Fibroblast of skin of scalp (primary cell): ENCODE measurements at places on chromosomes 3 and 15.
A peak's percentile ranks its signal among the peaks of the same experiment; 100 is the strongest.

DNA sequence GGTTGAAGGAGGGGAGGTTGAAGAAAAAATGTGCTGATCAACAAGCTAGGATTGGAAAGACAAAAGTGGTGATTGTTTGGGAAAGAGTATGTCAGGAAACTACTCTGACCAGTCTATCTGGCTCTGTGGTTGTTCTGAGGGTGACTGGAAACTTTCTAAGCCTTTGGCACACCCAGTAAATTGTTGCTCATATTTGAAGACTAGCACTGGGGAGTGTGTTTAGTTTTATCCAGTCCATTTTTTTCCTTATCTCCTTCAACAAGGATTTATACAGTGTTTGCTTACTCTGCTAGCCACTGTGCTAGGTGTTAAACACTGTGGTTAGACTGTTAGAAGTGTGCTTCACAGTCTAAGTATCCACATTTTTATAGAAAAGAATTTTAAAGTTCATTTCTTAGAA is 28.8 kb downstream of the PPM1L start:
- DNase-seq: no peak

DNA sequence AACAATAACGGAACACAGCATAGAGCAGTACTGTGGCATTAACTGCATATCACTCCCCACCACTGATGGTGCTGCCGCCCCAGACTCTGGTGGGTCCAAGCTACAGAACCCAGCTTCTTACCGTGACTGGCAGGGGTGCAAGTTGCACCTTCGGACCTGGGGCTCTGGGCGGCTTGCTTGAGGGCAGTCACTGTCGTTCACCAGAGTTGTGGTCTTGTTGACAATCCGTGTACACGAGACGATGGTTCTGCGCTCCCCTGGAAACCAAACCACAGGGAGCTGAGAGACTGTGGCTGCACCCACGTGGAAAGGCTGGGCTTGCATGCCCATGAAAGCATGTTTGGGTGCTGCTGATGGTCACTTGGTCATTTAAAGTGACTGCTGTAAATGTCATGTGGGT is 293.0 kb downstream of the ADAMTS17 start:
- no peak for DNase-seq

GRCh38 chr15:93566762-93567161 is 477.8 kb upstream of the RGMA start:
- peak; percentile 25 for DNase-seq

DNA sequence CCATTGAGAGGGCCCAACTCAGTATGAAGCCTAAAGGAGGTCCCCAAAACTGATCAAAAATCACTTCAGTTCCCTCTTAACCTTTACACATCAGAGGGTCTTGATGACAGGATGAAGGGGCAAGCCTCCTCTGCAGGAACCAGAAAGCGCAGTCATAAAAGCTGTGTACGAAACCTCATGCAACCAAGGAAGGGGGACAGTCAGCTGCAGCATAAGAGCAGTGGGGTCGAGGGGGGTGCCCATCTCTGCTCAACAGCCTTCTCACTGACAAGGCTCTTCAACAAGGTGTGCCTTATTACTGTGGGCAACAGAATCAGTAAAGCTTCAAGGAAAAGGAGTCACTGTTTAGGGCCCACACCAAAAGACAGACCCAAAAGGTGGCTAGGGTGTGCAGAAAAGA is 3.9 kb downstream of the POC1A start:
- no peak for DNase-seq

- DNase-seq: peak; percentile 45
Observed at GRCh38 chr3:50267280-50267913, 1.6 kb upstream of the SEMA3B start.

DNA sequence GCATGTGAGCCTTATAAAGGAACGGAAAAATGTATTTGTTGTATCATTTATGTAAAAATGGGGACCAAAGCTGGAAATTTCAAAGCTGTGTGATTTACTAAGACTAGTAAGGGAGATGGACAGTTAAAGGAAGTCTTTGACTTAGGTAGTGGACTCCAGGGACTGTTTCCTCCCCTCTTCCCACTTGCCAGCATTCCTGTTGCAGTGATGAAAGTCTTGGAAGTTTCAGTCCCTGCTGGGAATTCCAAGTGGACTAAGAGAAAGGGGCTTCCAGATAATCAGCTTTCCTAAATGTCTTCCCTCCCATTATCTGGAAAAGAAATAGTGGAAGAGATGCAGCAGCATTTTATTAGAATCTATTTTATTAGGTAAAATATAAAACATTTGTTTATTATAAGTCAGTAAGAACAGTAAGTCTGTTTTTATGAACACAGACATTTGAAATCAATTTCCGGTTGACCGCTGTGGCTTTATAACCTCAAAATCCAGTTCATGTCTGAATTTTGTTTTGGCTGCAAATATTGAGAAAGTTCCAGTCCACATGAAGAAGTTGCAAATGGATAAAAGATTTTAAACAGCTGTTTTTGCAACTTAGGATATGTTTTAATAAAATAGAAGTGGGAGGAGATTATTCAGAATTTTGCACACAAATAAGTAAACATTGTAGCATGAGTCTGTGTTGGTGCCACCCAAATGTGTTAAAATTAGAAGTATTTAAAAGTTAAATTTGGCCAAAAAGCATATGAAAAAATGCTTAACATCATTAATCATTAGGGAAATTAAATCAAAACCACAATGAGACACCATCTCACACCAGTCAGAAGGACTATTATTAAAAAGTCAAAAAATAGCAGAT is 141.8 kb downstream of the IL20RB start:
- no peak for DNase-seq

DNA sequence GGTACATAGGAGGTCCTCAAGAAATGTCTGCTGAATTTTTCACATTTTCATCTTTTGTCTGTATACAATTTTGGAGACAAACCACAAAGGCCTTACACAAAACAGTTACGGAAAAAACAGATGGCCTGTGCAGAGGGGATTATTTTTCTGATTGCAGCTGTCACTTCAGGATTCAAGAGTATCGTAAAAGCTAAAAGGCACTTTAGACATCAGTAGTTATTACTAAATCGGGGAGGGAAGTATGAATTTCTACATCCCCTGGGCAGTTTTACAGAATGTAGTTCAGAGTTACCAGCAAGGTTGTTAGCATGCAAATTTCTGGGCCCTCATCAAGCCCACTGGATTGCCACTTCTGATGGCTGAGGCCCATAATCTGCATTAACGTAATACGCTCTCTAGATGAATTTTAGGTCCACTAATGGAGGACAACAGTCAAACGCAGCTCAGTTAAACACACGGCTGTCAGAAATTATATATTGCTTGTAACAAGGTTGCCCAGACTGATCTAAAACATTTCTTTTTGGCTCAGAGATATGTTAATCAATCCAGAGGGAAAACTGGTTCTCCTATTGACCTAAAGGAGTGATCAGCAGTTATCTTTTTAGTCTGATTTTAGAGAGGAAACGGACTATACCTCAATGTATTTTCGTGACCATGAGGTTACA is 1.1 kb downstream of the RIOX2 start:
- no peak for DNase-seq

DNA sequence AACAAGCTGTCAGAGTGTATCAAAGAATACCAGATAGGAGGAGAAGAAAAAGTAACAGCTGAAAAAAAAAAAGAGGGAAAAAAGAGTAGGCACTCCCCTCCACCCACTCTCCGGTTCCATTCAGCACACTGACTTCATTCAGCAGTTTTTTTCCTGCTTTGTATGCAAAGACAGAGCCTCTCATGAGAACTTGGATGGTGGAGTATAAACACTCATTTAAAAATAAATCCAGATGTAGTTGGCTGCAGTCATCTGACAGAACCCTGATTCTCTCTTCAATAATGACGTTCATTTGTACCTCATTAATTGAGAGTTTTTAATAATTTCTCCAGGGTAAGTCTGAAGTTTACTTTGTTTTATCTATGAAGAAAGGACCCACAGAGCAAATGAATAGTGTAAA is 81.0 kb downstream of the TMEM108 start:
- no peak for DNase-seq

GRCh38 chr3:144237351-144237750 is 265.7 kb downstream of the DIPK2A start:
- no peak for DNase-seq

DNA sequence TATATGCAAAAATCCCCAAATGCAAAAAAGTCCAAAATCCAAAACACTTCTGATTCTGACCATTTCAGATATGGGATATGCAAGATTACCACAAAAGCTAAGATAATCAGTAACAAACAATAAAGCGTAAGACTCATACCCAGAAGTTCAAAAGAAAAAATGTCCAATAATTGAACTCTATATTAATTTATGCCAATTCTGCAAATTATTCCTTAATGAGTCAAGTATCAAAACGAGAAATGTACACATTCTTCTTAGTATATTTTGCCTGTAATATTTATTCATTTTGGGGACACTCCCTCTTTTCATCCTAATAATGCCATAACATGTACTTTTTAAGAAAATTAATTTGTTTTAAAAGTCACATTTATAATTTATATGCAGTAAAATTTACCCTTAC is 37.1 kb downstream of the DENND6A start:
- DNase-seq: no peak

- DNase-seq: no peak
Observed at GRCh38 chr15:78209646-78210348, 24.6 kb downstream of the ACSBG1 start.

DNA sequence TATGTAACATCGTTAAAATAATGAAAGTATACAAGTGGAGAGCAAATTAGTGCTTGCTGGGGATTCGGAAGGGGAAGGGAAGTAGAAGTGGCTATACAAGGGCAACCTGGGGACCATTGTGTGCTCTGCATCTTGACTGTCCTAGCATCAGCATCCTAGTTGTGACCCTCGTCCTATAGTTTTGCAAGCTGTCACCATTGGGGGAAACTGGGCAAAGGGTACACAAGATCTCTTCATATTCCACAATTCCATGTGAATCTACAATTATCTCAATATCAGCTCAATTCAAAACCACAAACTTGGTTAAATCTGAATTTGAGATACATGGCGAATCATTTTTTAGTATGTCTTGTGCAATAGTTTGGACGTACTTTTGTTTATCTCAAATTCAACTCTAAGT is 30.9 kb downstream of the WNT7A start:
- DNase-seq: no peak

DNA sequence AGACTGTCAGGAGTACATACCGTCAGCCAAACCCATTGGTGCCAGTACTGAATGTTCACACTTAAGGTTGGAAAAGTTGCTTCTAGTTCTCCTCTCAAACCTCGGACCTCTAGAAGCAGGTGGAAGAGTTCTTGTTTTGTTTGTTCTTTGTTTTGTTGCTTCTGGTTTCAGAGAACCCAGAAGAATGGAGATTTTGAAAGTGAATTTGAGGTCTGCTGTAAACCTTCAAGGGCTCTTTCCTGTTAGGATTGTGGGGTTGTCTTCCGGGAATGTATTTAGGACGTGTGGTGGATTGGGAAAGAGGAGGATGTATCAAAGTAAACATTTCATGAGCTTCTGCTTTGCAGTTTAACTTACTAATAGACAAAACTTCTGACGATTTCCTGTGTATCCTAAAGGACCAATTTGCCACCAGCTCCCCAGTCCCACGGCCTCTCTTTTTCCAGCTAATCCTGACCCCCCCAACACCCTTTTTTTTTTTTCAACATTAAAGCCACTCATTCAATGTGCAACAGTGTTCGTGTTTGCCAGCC is 50.3 kb downstream of the FILIP1L start:
- DNase-seq: peak; percentile 56

GRCh38 chr3:188706599-188706998 is 465.2 kb upstream of the TPRG1 start:
- DNase-seq: no peak

- no peak for DNase-seq
Observed at GRCh38 chr3:82020282-82020681, 258.8 kb upstream of the GBE1 start.

- DNase-seq: no peak
Observed at GRCh38 chr3:10816019-10816862, at the start of gene SLC6A11. Gene SLC6A11, plus strand, starts transcription at chr3:10816228. Its CDS starts 38 bp downstream, at chr3:10816266.

- DNase-seq: peak; percentile 90
Observed at GRCh38 chr3:99638167-99638948, at the start of gene COL8A1. Gene COL8A1, plus strand, starts transcription at chr3:99638594. Its CDS starts 152,089 bp downstream, at chr3:99790683.

DNA sequence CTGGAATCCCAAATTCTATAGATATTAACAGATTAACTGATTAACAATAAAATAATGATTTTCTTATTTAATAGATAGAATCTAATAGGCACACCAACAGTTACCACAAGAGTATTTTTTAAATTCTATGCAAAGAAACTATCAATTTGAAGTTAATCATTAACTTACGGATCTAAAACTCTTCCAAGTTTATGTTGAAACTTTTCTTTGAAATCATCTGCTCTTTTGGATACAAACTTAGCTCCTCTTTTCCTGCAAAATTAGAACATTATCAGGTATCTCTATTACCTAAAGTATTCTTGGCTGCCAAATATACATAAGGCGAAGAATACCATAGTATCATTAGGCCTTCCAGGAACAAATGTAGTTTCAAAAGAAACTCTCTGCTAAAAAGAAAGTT is 34.8 kb downstream of the EFHB start:
- no peak for DNase-seq

DNA sequence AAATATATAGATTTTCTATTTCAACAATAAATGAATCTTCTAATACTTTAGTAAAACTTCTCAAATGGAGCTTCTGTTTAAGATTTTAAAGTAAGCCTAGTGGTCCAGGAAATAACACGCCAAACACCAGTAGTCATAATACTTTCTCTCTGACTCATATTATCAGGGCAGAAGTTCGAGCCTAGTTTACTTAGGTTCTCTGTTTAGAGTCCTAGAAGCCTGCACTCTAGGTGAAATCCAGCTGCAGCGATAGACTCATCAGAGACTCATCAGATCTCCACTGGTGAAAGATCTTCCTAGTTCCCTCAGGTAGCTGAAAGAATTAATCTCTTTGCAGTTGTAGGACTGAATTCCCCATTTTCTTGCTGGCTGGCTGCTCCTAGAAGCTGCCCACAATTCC is 552.5 kb upstream of the ROBO2 start:
- DNase-seq: peak; percentile 26

DNA sequence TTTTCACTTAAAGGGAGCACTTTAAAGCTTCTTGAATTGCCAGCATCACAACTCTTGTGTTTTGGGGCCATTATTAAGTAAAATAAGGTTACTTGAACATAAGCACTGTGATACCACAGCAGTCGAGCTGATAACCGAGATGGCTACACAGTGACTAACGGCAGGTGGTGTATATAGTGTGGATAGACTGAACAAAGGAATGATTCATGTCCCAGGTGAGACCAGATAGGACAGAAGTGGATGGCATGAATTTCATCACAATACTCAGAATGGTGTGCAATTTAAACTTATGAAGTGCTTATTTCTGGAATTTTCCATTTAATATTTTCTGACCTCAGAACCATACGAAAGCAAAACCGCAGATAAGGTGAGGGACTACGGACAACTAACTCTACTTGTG is 40.2 kb downstream of the PBRM1 start:
- DNase-seq: no peak

- DNase-seq: peak; percentile 88
Observed at GRCh38 chr15:57160823-57161560, 215.3 kb upstream of the CGNL1 start.

GRCh38 chr3:54906763-54907162 is 21.1 kb downstream of the LRTM1 start:
- DNase-seq: no peak

DNA sequence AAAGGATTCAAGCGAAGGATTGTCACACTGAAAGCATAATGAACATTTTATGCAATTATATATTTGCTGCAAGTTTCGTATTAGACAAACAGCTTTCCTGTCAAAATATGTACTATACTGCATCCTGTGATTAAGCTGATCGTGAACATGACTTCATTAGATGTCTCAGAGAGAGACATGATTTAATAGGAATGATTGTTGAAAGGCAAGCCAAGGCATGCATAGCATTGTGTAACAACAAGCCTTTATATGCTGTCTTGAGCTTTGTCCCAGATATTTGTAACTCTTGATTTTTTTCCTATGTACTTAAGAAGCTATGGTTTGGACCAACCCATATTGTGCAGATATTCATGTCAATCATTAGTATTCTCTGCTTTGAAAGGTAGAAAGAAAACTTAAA is 309.1 kb downstream of the KCNH8 start:
- DNase-seq: no peak
